ENCODE measurements at places on chromosomes 13 and 19.

GRCh38 chr19:57071444-57071843 is 48.3 kb upstream of the USP29 start:
- no peak for DNase-seq

GRCh38 chr19:22422211-22422610 is at the start of gene ZNF98:
Gene ZNF98 (minus strand): TSS chr19:22422346. CDS start chr19:22422224, 122 bp downstream.
- no peak for DNase-seq

- no peak for DNase-seq
These were observed 1.3 kb downstream of the ISOC2 start for GRCh38 chr19:55459950-55460657.

- peak; percentile 93 for DNase-seq
These were observed at the start of gene HAUS5 for GRCh38 chr19:35612559-35613321. Gene HAUS5 (plus strand): TSS chr19:35612735. CDS start chr19:35612795, 60 bp downstream.

GRCh38 chr13:33590936-33591335 is 227.0 kb upstream of the RFC3 start:
- no peak for DNase-seq

- no peak for DNase-seq
These were observed 34.6 kb upstream of the SLC46A3 start for GRCh38 chr13:28753208-28753892.

GRCh38 chr19:35247526-35248309 is 1.1 kb upstream of the LSR start:
- peak; percentile 58 for DNase-seq

- no peak for DNase-seq
These were observed 2.5 kb upstream of the NR2C2AP start for GRCh38 chr19:19205416-19206410.

GRCh38 chr13:51740698-51741097 is 63.3 kb downstream of the DHRS12 start:
- no peak for DNase-seq

- DNase-seq: no peak
These were observed at the start of gene PKN1 for GRCh38 chr19:14432791-14433553. Gene PKN1 (plus strand): TSS chr19:14433306. CDS start chr19:14433522, 216 bp downstream.

DNA sequence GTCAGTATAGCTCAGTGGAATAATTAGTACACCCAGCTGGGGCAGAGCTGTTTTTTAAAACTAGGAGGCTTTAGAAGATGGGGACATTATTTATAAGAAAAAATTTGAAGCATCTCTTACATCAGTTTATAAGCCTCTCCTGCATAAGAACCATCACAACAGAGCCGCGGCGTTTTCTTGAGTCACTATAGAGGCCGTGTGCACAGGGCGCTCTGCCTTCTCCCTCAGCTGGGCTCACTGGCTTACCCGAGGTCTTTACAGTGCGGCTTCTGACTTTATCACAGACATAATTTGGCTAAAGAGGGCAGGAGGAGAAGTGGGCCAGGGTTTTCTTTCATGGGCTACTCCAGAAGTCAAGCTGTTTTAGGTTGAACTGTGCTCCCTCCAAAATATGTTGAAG is 135.5 kb upstream of the RNF113B start:
- no peak for DNase-seq

- DNase-seq: no peak
These were observed 121.5 kb upstream of the CSNK1A1L start for GRCh38 chr13:37226971-37227370.

DNA sequence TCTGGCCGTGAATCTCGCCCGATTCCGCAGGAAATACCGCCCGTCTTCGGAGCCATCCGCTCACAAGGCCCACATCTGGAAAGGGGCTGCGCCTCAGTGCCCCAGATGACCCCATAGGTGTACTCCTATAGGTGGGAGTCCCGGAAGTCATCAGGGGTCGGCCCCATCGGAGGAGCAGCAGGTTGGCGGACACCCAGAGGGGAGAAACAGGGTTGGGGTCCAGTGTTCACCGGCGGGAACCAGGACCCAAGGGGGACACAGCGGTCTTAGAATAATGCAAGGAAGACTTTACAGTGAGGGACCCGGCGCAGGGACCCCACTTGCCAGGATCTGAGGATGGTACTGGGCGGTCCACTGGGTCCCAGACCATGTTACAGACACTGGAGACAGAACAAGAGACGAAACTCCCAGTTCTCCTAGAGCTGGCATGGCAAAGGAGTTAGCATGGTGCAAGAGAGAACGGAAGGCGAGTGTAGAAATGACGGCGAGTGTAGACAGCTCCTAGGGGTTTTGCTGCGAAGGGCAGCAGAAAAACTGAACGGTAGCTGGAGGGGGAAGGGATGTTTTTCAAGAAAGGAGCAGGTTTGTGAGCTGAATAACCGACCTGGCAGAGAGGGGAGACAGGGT is 4.2 kb upstream of the RGL3 start:
- DNase-seq: no peak

GRCh38 chr13:48489666-48490065 is 43.2 kb downstream of the RCBTB2 start:
- no peak for DNase-seq

DNA sequence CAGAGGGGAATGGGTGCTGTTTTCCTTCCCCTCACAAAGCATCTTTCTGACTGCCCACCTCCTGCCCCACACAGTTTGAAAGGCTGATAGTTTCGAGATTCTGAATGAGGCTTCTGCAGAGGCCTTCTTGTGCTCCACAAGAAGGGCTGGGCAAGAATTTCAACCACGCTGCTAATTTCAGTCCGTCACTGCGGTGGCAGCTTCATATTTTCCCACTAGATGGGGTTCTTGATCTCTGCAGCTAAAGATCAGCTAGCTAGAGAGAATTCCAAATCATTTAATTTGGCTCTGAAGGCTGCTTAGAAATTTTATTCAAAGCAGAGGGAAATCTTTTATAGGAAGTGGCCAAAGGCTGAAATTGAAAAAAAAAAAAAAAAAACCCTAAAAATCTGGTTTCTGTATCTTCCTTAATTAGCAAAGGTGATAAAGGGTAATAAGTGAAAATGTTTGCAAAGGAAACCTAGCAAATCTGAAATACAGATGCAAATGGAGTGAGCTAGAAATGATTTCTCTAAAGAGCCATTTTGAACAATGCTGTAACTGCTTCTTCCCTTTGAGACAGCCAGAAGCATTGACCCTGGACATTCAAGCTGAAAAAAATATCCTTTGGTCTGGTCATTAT is 38.0 kb upstream of the C13orf42 start:
- no peak for DNase-seq

DNA sequence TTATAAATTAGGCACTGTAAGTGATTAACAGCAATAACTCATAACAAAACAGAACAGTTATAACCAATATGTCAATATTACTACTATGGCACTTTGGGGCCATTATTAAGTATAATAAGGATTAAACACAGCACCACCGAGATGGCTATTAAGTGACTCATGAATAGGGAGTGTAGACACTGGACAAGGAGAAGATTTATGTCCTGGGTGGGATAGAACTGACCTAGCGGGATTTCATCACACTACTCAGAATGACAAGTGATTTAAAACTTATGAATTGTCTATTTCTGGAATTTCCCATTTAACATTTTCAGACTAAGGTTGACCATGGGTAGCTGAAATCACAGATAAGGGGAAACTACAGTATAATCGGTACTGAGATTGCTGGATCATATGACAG is 79.0 kb upstream of the SLC7A1 start:
- no peak for DNase-seq

GRCh38 chr13:66036024-66036614 is 1194.0 kb downstream of the PCDH9 start:
- no peak for DNase-seq

GRCh38 chr19:56080669-56081401 is 40.3 kb downstream of the ZNF787 start:
- peak; percentile 68 for DNase-seq

DNA sequence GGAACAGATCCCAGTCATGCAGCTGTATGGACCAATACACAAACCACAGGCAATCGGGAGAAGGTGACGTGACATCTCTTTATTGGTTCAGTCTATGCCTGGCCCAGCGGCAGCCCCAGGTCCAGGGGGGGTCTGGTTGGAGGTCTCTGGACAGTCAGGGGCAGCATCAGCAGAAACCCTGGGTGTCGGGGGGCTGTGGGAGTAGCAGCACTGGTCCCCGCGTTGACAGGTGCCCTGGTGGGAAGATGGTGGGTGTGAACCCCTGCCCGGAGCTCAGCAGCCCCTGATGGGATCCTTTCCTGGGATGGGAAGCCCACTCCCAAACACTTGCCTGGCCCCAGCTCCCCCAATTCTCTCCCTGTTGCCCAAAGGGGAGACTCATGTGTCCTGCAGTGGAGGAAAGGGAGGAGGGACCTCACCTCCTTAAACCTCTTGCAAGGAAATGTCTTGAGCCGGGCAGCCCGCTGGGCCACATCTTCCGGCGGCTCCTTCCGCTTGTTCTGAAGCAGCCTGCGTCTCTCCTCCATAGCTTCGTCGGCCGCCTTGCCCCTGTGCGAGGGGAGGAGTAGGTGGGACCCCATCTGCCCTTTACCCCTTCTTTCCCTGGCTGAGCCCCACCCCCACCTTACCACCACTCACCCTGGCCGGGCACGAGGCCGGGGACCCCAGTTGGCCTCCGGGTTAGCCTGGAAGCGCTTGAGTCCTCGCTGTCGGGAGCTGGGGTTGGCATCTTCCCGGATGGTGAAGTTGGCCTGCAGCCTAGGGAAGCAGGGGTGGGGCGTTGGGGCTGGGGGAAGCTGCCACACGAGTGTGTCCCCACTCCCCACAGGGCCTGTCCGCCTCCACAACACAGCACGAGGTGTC is 2.4 kb upstream of the LYL1 start:
- no peak for DNase-seq

DNA sequence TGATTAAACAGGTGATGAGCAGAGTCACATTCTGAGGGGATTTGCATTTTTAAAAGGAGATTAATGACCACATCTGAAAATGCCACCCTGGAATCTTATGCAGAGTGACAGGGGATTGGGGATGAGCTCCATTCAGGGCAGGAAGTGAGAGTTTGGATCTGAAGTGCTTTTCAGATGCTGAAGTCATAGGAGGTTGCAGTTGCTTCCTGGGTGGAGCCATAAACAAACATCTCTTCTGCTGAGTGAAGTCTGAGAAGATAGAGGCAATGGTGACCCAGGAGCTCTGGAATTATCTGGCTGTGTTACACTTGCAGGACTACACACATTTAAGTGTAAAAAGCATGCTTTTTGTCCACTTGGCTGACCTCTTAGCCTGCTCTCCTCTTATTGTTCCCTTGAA is 51.4 kb upstream of the PSG8 start:
- DNase-seq: no peak

GRCh38 chr19:6501740-6502648 is at the start of gene TUBB4A:
Gene TUBB4A (minus strand): TSS chr19:6502309. CDS start chr19:6502212, 97 bp downstream.
- no peak for DNase-seq

- DNase-seq: no peak
These were observed 58.4 kb downstream of the ENOX1 start for GRCh38 chr13:43728421-43728820.

- DNase-seq: no peak
These were observed 1120.0 kb upstream of the ATXN8OS start for GRCh38 chr13:68987585-68987984.

GRCh38 chr19:45526143-45526542 is 18.9 kb downstream of the VASP start:
- DNase-seq: no peak

DNA sequence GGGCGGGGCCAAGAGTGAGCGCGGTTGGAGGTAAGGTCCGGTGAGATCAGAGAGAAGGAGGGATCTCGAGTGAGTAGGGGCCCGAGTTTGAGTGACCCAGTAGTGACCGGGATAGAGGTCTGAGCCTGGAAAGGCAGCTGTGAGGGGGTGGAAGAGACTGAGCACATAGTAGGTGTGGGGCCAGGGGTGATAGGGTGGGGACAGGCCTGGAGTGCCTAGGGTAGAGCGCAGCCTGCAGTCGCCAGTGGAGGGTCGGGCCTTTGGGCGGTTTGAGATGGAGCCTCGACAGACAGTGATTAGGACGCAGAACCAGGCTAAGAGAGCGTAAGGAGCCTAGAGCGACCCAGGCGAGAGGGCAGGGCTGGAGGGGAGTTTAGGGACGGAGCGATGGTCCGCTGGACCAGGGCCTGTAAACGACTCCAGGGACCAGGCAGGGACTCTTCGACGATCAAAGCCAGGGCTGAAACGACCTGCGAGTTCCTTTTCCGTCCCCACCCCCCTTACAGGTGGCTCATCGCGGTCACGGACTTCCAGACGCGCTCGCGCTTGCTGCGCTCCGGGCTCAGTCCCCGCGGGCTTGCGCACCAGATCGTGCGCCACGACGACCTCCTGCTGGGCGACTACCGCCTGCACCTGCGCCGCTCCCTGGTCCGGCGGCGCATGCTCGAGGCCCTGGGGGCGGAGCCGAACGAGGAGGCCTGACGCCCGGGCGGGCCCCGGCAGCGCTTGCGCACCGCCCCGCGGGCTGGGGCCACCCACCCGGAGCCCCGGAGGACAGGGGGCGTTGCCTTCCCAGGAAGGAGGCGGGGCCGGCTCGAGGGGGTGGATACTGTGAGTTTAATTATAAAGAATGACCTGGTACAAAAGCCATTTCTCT is 9.4 kb downstream of the C19orf81 start:
- peak; percentile 70 for DNase-seq

DNA sequence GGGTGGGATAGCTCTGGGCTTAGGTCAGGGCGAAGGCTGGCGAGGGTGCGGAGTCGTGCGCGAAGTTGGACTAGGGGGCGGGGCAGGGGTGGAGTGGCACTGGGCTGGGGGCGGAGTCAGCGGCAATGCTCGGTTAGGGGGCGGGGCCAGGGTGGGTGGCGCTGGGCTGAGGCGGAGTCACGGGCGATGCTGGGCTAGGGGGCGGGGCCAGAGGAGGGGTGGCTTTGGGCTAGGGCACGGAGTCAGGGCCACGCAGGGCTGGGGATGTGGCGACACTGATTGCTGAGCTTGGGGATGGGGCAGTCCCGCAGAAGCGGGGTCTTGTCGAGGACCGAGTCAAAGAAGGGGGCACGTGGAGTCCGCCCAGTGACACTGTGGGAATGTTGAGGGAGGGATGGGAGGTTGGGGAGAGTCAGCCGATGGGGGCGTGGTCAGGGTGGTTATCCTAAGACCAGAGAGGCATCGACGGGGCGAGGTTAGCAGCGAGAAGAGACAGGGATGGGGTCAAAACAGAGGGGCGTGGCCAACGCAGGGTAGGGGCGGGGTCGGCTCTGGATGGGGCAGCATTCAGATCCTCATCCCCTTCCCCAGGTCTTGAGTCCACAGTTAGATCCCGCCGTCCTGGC is 8.7 kb downstream of the HOMER3 start:
- DNase-seq: peak; percentile 90

- DNase-seq: no peak
These were observed 8.7 kb downstream of the LRCH1 start for GRCh38 chr13:46561691-46562090.

- DNase-seq: no peak
These were observed 412.3 kb upstream of the SLITRK1 start for GRCh38 chr13:84294576-84294975.

DNA sequence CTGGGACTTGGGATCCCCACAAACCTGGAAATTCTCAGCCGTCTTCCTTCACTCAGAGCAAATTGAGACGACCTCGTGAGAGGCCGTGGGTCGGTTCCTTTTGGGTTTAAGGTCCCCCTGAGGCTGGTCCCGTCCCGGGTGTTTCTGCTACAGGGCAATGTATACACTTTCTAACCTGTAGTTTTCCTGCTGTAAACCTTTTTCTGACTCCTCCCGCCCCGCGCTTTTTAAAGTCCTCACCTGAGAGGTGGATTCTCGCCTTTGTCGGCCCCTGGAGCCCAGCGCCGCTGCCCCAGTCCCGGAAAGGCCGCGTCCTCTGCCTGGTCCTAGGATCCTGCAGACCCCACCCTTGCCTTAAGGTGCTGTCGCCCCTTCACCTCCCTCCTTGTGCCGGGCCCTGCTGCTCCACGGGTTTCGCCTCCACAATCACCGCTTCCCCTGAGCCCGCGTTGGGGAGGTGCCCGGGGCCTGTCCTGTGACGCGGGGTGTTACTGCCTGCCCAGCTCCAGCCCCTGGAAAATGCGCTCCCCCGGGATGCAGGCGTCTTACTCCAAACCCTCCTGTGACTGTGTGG is 391 bp downstream of the ZNF761 start:
- DNase-seq: peak; percentile 1

Measured in stimulated activated CD8-positive, alpha-beta memory T cell treated with anti-CD3 and anti-CD28 coated beads, Interleukin-2, amount 100 ng/mL, for 48 hours (primary cell).